ENCODE measurements at places on chromosomes 6 and 20.

GRCh38 chr6:1285956-1286355, 25.9 kb upstream of the FOXQ1 start:
- no peak for DNase-seq

- no peak for DNase-seq
These were observed 31.2 kb upstream of the KCNK5 start for GRCh38 chr6:39260456-39260855.

- no peak for DNase-seq
These were observed 6.2 kb upstream of the GHRH start for GRCh38 chr20:37267667-37268313.

DNA sequence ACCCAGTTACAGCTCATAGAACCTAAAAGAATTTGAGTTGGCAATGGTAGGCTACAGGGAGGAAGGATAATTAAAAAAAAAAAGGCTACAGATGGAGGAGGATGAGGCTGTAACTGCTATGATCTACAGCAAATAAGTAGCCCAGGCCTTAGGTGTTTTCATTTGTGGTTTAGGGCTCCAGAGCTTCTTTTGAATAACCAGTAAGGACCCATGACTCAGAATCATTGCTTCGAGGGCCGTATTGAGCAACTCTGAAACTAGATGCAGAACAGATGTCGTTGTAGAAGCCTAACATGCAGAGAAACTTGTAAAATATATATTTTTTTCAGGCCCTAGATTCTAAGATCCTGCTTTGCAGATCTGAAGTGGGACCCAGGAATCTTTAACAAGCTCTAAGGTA, 19.0 kb upstream of the ASIP start:
- peak; percentile 97 for DNase-seq

DNA sequence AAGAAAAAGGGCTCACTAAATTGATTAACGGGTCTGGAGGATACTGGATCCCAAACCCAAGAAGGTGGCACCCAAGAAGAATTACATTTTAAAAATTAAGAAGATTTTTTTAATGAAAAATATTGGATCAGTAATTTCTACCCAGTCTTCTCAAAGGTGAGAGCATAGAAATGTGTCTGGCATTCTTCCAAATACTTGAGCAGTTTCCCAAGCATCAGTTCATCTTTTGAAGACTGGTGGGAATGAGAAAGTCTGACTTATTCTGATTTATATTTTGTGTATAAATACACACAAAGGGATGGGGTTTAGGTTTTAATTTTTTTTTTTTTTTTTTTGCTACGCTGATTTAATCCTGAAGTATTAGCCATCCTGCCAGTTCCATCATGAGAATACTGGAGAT, 3.3 kb downstream of the MGME1 start:
- no peak for DNase-seq

GRCh38 chr20:1741309-1742048, 83.9 kb upstream of the SIRPG start:
- DNase-seq: no peak

DNA sequence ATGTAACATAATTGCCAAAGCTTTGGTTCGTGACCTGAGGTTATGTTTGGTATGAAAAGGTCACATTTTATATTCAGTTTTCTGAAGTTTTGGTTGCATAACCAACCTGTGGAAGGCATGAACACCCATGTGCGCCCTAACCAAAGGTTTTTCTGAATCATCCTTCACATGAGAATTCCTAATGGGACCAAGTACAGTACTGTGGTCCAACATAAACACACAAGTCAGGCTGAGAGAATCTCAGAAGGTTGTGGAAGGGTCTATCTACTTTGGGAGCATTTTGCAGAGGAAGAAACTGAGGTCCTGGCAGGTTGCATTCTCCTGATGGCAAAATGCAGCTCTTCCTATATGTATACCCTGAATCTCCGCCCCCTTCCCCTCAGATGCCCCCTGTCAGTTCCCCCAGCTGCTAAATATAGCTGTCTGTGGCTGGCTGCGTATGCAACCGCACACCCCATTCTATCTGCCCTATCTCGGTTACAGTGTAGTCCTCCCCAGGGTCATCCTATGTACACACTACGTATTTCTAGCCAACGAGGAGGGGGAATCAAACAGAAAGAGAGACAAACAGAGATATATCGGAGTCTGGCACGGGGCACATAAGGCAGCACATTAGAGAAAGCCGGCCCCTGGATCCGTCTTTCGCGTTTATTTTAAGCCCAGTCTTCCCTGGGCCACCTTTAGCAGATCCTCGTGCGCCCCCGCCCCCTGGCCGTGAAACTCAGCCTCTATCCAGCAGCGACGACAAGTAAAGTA, 547 bp upstream of the ESR1 start:
- DNase-seq: no peak

DNA sequence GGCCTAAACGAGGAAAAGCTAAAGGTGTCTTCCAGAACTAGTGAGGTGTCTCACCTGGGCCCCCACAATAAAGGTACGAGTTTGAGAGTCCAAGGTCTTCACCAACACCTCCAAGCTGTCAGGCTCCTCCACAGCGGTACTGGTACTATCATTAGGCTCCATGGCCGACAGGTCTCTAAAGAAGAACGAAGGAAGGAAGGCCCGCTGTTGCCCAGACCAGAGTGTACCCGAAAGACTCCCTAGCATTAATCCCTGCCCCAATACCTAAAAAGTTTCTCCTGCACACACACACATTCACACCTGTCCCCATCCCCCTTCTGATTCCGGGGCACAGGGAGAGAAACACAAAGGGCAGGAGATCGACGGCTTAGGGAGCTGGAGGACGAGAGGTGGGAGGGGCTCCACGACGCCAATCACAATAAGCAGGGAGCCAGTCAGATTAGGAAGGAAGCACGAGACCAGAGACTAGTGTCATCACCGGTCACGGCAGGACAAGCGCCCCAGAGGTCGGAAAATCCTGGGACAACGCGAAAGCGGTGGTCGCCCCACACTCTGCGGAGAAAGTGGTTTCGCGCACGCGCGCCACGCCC, 764 bp downstream of the BAG6 start:
- DNase-seq: no peak

DNA sequence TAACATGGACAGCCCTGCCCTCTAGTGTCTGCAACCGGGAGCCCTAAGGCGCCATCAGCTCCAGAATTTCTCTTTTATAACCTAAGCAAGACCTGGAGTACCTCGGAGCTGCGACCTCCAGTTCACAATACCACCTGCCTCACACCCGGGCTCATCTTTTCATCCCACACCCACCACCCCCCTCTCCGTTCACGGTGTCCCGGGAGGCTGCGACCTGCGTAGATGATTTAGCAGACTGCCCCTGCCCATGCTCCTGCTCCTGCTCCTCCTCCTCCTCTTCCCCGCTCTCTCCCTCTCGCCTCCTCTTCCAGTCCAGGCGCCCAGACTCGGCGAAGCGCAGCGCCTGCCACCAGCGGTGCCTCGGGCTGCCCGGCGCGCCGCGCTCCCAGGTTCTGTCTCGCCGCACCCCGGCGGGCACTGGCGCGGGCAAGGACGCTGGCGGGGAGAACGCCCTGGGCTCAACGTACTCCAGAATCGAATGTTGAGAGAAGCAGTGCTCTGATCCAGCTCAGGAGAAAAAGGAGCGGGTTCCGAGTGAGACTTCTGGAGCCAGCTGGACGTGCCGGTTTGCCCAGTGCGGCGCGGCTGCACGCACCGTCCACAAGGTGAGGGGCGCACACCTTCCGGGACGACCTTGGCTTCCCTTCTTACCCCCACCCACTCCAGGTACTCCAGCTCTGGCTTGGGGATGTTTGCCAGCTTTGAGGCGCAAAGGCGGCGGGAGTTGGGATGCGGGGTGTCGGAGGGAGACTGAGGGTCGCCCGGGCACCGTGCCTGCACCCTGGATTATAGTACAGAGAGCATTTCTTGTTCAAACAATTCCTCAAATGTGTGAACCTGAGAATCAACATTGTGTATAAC, at the start of gene HTR1E:
HTR1E (plus strand) TSS at position 310 of the 861 bp plus-strand sequence. CDS start 77,807 bp downstream, outside the sequence.
- no peak for DNase-seq

- no peak for DNase-seq
These were observed 2.5 kb downstream of the PDE7B start for GRCh38 chr6:135853986-135854385.

DNA sequence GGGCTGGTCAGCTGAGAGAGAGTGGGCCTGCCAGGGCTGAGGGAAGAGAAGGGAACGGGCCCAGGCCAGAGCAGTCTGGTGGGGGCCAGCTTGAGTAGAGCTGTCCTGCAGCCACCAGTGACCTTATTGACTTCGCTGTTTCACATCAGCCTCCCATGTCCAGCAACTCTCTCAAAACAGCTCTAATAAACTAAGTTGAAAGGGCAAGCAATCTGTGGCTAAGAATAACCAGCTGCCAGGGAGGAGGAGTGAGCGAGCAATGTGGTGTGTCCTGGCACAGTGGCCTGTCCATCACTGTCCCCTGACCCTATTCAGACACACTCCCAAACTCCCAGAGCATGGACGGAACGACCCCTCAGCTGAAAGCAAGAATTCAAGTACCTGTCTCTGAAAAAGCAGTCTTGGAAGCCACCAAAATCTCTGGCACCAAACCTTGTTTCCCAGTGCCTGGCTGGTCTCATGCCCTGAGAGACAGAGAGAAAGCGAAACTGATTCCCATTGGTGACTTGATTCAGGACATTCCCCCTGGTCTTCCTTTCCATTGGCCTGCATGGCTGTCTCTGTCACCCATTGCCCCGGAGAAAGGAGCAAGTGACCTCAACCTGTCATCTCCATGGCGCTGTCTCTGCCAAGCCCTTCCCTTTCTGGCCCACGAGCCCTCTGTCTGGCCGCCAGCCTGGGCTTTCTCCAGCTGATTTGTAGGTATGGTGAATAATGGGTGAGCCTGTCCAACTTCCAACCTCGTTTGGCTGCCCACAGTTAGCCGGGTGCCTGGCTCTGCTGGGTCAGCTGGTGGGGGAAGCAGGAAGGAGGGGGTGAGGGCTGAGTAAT, at the start of gene DDO:
DDO (minus strand) TSS at position 490 of the 831 bp plus-strand sequence. CDS start 2,113 bp downstream, outside the sequence.
- DNase-seq: no peak

DNA sequence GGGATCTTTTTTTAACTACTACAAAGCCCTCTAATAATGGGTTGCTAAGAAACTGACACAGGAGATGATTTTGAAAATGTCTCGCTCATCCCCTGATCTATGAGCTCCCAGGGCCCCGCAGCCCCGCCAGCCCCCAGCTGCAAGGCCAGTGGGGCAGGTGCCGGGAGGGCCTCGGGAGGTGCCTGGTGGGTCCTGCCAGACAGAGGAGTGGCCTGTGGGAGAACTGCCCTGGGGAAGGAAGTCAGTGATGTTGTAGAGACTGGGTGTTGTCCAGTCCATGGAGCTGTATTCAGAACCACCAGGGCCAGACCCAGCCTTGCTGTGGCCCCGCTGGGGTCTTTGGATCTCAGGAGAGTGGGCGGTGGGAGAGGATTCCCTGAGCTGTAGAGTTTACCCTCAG, 258.7 kb downstream of the TAF4 start:
- no peak for DNase-seq

- DNase-seq: no peak
These were observed 683.0 kb downstream of the DHX35 start for GRCh38 chr20:39645131-39645530.

DNA sequence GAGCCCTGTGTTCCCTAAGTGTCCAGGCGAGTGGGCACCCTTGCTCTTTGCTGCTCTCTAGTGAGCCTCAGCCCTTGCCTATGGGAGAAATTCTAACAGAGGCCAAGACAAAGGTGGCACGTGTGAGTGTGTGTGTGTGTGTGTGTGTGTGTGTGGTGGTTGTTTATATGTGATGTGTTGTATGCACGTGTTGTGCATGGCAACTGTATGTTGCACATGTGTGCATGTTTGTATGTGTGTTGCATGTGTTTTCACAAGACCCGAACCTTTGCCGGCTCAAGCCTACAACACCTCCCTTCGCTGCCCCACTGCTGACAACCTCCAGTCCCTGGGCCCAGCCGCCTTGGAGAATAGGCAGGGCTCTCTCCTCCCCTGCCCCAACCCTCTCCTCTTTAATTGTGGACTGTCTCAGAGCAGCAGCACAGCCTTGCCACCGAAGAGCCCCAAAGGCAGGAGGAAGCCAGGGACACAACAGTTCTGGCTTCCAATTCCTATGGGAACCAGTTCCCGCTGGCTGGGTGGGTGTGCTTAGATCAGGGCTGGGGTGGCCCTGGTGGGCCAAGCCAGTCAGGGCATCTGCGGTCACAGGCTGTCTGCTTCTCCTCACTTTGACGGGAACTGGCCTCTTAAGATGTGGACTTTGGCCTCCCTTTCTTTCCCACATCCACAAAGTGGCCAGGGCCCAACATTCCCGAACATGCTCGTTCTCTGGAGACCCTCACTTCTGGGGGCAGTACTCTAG, 2.7 kb downstream of the KCNK16 start:
- no peak for DNase-seq

GRCh38 chr6:21893793-21894192, 300.2 kb downstream of the SOX4 start:
- no peak for DNase-seq

- DNase-seq: peak; percentile 84
These were observed 125.2 kb downstream of the KIF6 start for GRCh38 chr6:39599973-39600372.

DNA sequence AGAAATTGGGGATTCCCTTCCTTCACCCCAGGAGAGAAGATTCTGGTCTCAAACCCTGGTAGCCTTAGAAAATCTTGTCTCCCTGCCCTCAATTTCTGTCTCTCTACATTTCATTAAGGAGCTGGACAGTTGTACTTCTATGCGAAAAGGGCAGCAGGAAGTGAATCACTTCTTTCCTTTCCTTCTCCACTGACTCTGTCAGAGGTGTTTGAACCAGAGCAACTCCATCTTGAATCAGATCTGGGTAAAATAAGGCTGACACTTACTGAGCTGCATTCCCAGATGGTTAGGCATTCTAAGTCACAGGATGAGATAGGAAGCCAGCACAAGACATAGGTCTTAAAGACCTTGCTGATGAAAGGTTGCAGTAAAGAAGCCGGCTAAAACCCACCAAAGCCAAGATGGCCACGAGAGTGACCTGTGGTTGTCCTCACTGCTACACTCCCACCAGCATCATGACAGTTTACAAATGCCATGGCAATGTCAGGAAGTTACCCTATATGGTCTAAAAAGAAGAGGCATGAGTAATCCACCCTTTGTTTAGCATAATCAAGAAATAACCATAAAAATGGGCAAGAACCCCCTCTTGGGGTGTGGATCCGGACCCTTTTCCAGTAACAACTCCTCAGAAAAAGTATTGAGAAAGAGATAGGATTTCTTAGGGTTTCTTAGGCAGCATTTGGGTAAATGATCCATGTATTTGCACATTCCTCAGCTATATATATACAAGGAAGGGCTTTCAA, 95.8 kb upstream of the PLCB4 start:
- DNase-seq: no peak

DNA sequence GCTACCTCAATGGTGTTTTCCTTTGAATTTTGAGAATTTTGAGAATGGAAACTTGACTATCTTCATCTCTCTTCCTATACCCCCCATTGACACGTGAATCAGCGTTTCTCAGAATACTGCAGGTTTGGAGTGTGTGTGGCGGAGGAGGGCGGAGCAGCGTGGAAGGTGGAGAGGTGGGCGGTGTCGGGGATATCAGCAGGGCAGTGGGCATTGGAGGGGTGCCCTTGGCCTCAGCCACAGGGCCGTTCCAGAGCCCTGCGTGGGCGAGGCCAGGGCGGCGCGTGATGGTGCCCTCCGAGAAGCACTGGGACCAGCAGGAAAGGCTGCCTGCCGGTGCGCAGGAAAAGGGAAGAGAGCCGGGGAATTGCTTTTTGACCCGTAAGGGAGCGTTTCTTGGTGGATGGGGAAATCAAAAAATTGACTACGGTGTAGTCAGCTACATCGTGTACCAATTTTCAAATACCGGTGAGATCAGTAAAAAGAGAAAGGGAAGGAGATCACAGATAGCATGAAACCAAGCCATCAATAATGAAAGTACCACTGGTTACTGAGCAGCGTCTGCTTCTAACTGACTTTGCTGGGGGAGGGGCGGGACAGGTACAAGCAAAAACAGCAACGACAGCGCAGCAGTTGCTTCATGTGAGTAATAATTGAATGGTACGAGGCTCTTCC, 82.7 kb upstream of the DUSP22 start:
- no peak for DNase-seq

GRCh38 chr20:2544211-2544610, 7.8 kb downstream of the TMC2 start:
- DNase-seq: no peak

Measured in HFF-Myc (cell line).